Stimulated activated CD8-positive, alpha-beta memory T cell treated with anti-CD3 and anti-CD28 coated beads, Interleukin-7, amount 100 ng/mL, for 1 hour (primary cell): ENCODE measurements at places on chromosomes 4 and X.

DNA sequence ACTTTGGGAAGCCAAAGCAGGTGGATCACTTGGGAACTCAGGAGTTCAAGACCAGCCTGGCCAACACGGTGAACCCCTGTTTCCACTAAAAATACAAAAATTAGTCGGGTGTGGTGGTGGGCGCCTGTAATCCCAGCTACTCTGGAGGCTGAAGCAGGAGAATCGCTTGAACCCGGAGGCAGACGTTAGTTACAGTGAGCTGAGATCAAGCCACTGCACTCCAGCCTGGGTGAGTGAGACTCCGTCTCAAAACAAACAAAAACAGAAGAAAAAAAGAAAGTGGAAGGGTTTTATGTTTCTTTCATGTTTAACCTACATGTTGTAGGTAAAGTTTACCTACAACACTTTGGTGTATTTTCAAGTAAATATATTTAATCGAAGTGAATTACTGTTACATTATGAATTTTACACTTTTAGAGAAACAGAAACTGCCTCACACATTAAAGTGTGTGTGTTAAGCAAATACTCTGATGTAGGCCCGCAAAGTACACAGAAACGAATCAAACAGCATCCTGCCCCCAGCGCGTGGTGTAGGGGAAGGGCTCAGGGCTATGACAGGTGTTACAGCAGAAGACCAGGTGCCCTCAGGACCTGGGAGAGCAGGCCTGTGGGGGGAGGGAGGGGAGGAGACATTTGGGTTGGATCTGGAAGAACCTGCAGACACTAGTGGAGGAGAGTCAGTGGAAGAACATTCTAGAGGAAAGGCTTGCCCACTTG is 39.0 kb downstream of the PTTG2 start:
- DNase-seq, result no peak

GRCh38 chrX:108134724-108135123 is 43.1 kb downstream of the ATG4A start:
- DNase-seq, result no peak

DNA sequence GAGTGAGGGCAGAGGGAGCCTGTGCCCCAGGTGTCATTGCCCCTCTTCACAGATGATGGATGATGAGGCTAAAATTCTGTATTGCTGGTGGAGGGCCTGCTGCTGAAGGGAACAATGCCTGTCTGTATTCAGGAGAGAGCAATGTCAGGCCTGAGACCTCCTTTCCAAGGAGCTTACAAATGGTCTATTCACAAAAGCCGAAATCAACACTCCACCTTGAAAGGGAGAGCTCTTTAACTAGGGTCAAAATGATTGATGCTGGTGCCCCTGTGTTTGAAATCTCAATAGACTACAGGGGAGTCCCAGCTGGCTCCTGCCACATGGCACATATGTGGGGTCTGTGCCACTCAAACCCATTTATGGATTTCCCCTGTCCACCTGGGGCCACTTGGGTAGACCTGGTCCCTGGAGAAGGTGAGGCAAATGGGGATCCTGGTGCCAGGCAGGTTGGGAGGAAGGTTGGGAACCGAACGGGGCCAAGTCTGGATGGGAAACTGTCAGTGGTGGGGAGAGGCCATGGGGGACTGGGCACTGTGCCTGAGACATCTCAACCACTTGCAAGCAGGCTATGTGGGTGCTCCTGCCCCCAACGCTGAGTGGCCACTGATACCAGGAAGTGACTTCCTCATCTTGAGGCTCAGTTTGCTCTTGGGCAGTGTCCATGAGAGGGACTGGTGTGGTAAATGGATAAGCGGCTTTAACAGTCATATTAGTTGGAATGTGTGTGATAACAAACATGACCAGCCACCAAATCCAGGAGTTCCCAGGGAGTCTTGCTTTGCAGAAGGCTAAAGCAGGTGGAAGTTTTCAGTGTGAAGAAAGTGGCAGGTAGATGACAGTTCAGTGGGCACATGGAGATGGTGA is 223.8 kb upstream of the PSAPL1 start:
- DNase-seq, result no peak

- no peak for DNase-seq
Measured at GRCh38 chrX:40484408-40485091, 96.2 kb upstream of the ATP6AP2 start.

DNA sequence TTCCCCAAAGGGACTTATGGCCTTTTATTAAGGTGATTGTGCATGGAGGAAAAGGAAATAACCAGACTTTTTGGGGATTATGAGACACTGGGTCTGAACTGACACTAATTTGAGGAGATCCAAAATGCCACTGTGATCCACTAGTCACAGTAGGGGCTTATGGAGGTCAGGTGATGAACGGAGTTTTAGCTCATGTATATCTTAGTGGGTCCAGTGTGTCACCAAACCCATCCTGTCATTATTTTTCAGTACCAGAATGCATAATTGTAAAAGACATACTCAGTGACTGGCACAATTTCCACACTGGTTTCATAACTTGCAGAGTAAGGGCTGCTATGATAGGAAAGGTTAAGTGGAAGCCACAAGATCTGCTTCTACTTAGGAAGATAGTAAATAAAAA is 131.3 kb downstream of the RTL3 start:
- DNase-seq, result no peak

GRCh38 chrX:40646489-40647306 is 663 bp downstream of the CXorf38 start:
- DNase-seq, result no peak

- no peak for DNase-seq
Measured at GRCh38 chr4:160284516-160284915, 1181.6 kb downstream of the RAPGEF2 start.

- DNase-seq, result no peak
Measured at GRCh38 chrX:119971184-119971583, 27.6 kb upstream of the NKAP start.

DNA sequence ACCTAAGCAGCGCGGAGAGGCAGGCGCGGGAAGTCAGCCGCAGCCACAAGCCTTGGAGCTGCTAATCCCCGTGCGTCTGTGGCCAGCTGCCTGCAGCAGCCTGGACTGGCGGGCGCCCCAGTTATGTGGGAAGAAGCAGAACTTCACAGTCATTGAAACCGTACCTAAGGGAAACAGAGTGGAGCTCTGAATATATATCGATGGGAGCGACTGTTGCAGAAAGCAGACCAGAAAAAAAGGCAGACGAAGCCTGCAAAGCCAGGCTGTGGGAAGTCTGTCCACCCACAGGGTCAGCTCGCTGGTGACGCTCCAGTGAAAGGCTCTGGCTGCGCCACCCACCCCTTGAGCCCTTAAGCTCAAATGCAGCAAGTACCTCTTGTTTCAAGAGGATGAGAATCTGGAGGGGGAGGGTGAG is 24.7 kb downstream of the KCNE5 start:
- no peak for DNase-seq

- no peak for DNase-seq
Measured at GRCh38 chrX:5802391-5802790, 426.3 kb downstream of the NLGN4X start.

- no peak for DNase-seq
Measured at GRCh38 chr4:8156617-8157016, 2.0 kb downstream of the ABLIM2 start.

- no peak for DNase-seq
Measured at GRCh38 chr4:98305576-98305975, 44.4 kb downstream of the RAP1GDS1 start.

DNA sequence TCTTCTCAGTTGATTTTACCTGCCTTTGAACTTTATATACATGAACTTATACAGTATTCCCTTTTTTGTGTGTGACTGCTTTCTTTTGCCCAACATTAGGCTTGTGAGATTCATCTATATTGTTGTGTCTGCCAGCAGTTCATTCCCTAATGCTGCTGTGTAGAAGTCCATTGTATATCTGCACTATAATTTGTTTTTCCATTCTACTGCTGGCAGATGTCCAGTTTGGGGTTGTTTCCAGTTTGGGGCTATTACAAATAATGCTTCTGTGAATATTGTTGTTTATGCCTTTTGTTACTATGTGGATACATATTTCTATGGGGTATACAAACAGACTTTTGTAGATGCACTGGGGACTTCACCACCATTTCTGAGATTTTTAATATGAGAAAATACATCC is 268.4 kb downstream of the DCTD start:
- no peak for DNase-seq

GRCh38 chr4:12588582-12588981 is 895.6 kb downstream of the RAB28 start:
- DNase-seq, result no peak

GRCh38 chr4:56704089-56704871 is 23.2 kb upstream of the HOPX start:
- DNase-seq, result no peak

DNA sequence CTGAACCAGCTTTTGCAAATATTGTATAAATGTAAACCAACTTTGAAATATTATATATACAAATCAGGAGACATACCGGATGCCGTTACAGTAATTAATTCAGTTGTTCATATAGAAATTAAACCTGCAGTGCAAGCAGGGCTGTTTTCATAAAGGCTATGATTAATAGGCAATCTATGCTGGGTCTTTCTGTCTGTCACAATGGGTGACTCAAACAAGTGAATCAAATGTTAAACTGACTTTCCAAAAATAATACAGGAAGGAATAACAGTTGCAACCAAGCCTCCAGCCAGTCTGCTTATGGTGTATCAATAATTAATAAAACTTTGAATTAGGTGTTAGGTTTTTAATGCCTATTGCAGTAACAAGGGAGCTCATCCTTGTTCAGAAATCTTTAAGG is 43.9 kb downstream of the GABRB1 start:
- no peak for DNase-seq

- no peak for DNase-seq
Measured at GRCh38 chr4:123305736-123306135, 90.9 kb upstream of the SPRY1 start.

GRCh38 chr4:8235686-8236085 is 33.9 kb upstream of the HTRA3 start:
- no peak for DNase-seq

DNA sequence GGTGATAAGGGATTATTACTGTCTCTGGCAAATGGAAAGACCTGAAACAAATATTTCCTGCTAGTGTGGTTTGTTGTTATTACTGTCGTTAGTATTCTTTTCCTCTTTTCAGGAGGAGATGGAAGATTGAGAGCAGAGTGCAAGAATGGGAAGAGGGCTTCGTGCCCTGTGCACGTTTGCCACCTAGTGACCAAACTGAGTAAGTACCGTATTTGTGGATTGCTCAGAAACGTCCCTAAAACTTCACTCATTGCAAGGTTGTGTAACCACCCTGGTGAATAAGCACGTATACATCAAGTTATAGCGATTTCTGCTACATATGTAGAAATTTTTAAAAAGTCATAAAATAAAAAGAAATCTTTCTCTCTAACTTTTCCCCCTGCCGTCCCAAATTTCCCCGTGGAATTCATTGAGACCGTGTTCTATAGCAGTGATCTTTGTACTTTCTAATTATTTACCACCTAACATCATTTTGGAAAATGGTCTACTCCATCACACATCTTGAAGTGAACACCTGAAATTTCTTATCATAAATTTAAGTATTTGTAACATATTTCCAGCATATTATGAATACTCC is 24.3 kb downstream of the LINC00632 start:
- no peak for DNase-seq

DNA sequence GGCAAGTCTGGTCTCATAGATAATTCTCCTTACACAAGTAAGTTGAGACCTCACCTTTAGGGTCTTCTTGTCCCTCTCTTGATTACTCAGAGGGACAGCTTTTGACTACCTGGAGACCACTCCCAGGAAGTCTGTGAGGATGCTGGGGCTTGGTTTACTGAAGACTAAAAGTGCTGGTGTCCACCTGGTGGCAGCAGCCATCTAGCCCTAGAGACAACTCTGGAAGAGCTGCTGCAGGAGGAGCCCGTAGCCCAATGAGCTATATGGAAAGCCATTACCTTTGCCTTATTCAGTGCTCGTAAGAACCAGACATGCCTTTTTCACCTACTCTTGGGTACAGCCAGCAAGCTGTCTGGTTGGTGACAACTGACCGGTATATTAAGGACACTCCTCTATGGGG is 7.3 kb downstream of the FGFBP2 start:
- no peak for DNase-seq

DNA sequence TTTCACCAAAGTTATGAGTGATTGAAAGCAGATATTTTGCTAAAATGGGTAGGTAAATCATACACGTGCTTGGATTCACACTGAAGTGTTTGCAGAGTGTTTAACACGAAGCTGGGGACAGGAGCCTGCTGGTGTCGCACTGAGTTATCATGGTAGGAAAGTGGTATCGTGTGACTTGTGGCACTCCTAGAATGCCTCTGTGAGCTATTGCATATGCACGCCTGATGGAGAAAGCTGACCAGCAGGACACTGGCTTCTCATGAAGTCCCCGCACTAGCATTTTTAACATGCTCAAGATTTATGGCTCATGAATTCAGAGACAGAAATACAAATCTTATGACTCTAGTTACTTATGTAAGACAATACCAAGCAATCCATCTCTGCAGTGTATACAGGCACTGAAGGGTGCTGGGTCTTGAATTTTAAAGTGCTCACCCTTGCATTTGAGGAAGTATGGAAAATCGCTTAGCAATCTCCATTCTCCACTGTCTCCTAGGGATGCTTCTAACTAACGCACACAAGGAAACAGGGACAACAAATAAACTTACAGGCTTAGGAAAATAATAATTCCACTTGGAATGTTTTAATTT is 19.8 kb downstream of the VCX3B start:
- no peak for DNase-seq

DNA sequence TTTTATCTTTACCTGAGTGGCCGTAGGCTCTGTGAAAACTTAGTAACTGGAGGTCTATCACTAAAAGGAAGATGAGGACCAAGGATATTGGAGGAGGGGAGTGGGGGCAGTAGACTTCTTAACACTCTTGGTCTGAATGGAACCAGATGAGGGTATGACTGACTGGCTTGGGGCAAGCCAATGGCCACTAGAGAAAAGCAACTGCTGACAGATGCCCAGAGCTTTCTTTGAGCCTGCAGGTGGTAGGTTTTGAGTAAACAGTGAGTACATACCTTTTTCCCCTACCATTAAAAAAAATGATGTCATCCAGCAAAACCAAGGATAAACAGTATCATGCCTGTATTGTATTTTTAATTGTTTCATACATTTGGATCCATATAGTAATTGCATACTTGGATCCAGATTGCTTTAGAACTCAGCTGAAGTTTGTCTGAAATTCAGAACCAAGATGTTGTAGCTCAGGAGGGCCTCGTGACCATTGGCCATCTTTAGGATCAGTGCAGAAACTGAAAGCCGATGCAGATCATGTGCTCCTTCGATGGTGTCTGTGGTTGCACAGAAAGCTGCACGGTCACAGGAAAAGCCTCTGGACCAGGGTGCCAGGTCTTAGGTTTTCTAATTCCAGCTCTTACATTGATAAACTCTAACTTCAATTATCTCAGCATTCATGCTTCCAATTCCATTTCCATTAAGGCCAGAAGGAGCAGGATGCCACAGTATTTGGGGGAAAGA is 131.0 kb downstream of the PDGFRA start:
- no peak for DNase-seq
